ENCODE measurements at places on chromosomes 3 and 15. TPM values are rescaled to one million over a fixed set of nuclear protein-coding genes. Genes with fewer than 3 reads are reported as not detected.

DNA sequence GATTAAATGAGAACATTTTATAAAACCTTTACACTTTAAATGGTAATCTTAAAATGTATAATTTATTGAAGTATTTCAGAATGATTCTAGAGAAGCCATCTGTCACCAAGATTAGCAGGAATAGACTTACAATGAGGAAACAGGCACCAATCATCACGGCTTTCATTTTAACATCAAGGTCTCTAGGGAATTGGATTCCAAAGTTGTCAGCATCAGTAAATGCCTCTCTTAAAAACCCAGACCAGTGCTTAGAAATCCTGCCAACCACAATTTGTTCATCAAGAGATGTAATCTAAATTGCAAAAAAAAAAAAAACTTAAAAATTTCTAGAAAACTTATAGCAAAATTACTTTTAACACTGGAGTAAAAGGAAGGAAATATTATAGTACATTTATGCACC, 20.3 kb downstream of the PLSCR2 start:
- no peak overlapping the region for H3K27ac ChIP-seq
- no peaks in the 10 kb centered on the region for H3K27me3 ChIP-seq
- H3K4me1 ChIP-seq = no peaks in the 10 kb centered on the region
- no peaks in the 10 kb centered on the region for H3K36me3 ChIP-seq

- no peak overlapping the region for H3K4me3 ChIP-seq
- H3K36me3 ChIP-seq = no peaks in the 10 kb centered on the region
- no peaks in the 10 kb centered on the region for H3K27me3 ChIP-seq
- H3K27ac ChIP-seq = no peak overlapping the region
- no peak for DNase-seq
- H3K4me1 ChIP-seq = no peaks in the 10 kb centered on the region
Observed at GRCh38 chr3:32184187-32184730, 54.2 kb upstream of the CMTM8 start.

DNA sequence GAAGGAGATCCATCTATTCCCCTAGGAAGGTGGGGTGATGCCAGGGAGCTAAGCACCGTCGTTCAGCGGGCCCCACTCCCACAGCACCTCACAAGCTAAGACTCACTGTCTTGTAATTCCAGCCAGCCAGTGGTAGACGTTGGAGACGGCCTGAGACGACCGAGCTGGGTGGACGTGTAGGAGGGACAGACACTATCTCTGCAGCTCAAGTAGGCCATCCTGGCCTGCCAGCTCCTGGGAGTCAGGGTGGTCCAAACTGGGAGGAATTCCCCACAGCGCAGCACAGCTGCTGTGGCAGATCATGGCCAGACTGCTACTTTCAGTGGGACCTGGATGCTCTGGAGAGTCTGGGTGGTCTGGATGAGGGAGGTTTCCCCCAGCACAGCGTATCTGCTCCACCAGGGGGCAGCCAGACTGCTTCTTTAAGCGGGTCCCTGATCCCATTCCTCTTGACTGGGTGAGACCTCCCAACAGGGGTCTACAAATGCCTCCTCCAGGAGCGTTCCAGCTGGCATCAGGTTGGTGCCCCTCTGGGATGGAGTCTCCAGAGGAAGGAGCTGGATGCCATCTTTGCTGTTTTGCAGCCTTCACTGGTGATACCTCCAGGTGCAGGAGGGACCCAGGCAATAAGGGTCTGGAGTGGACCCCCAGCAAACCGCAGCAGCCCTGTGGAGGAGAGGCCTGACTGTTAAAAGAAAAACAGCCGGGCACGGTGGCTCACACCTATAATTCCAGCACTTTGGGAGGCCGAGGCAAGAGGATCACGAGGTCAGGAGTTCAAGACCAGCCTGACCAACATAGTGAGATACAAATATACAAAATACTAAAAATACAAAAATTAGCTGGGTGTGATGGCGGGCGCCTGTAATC, 27.6 kb downstream of the GNB5 start:
- H3K36me3 ChIP-seq = peaks cover 30% of the 10 kb centered on the region
- no peaks in the 10 kb centered on the region for H3K4me1 ChIP-seq
- no peak overlapping the region for H3K4me3 ChIP-seq

DNA sequence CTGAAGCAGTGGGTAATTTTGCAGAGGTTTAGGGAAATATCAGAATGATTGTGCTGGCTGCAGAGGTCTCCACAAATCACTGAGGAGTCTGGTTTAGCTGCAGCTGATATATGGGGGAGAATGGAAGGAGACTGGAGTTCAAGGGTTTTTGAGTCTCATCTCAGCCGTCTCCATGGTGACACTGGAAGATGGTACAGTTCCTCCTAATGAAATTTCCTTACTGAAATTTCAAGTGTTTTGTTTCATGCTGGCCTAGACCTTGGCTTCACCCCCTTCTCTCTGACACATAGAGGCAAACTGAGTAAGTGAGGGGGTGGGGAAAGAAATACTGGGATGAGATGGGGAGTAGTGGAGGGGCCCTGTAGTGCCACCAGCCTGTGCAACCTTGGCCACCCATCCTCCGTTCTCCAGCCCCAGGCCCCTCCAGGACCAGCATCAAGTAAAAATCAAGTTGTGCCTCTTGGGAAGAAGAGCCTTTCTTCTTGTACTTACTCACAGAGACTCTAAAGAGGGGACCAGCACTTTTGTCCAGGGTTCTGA, 17.8 kb upstream of the MORF4L1 start:
- H3K36me3 ChIP-seq = no peaks in the 10 kb centered on the region
- peaks cover 6% of the 10 kb centered on the region for H3K4me1 ChIP-seq
- peak overlapping the region; percentile 49 for H3K27ac ChIP-seq
- no peak overlapping the region for H3K4me3 ChIP-seq
- DNase-seq = no peak
- no peaks in the 10 kb centered on the region for H3K27me3 ChIP-seq

- H3K27me3 ChIP-seq = no peaks in the 10 kb centered on the region
- no peaks in the 10 kb centered on the region for H3K4me1 ChIP-seq
- no peak overlapping the region for H3K27ac ChIP-seq
- H3K4me3 ChIP-seq = no peak overlapping the region
Observed at GRCh38 chr15:78241017-78241416, 6.7 kb upstream of the ACSBG1 start.

DNA sequence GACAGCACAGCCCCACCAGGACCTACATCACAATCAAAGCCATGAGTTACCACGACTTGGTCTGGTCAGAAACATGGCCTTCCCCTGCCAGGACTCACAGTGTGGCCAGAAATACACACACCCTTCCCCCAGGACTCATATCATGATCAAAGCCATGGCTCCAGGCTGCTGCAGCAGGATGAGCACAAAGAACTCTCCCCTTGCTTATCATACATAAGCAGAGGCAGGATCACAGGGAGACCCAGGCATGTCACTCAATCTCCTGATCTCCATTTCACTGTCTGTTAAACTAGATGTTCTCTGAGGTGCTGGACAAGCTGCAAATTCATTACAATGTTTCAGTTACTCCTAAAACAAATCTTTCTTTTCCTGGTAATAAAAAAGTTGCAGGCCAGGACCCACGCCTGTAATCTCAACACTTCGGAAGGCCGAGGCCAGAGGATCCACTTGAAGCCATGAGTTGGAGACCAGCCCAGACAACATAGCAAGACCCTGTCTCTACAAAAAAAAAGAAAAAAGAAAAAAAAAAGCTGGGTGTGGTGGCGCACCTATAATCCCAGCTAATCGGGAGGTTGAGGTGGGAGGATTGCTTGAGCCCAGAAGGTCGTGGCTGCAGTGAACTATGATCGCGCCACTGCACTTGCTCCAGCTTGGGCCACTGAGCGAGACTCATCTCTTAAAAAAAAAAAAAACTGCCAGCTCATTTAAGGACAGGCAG, 1.2 kb downstream of the PFKFB4 start:
- no peaks in the 10 kb centered on the region for H3K36me3 ChIP-seq
- no peaks in the 10 kb centered on the region for H3K27me3 ChIP-seq
- no peak overlapping the region for H3K27ac ChIP-seq
- peaks cover 13% of the 10 kb centered on the region for H3K4me1 ChIP-seq
- DNase-seq = no peak

DNA sequence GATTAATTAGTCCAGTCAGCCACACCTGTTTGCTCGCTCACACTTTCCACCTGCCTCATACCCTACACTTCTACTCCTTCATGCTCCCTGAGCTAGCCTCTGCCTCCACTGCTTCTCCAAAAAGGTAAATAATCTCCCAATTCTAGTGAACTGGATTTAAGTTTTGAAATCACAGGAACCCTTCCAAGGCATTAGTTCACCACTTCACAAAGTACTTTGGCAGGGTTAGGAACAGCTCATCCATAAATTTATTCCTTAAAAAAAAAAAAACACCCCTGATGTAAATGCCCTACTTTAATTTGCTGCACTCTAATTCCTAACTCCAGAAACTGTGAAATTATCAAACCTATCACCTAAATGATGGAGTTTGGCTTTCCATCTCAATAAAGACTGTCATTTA, 58.3 kb downstream of the GADL1 start:
- no peaks in the 10 kb centered on the region for H3K36me3 ChIP-seq
- H3K4me3 ChIP-seq = no peak overlapping the region
- no peaks in the 10 kb centered on the region for H3K4me1 ChIP-seq
- H3K27ac ChIP-seq = no peak overlapping the region

DNA sequence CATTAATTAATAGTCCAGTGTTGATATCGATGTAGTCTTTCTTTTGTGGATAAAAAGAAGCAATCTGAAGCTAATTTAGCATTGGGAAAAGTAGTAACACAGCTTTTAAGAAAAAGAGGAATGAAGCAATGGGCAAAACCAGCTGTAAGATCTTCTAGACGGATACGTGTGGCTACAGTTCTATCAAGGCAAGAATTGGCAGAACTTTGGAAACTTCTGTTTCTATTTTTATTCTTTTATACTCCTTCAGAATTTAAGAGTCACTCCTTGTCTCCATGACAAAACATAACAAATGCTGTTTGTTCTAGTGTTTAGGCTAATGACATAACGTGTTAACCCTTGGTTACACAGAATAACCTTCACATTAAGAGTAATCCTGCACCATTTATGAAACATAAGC, 289.2 kb downstream of the ROBO2 start:
- H3K4me3 ChIP-seq = peak overlapping the region; percentile 36
- H3K36me3 ChIP-seq = no peaks in the 10 kb centered on the region
- H3K27ac ChIP-seq = peak overlapping the region; percentile 68
- no peak for DNase-seq
- H3K4me1 ChIP-seq = peaks cover 20% of the 10 kb centered on the region

DNA sequence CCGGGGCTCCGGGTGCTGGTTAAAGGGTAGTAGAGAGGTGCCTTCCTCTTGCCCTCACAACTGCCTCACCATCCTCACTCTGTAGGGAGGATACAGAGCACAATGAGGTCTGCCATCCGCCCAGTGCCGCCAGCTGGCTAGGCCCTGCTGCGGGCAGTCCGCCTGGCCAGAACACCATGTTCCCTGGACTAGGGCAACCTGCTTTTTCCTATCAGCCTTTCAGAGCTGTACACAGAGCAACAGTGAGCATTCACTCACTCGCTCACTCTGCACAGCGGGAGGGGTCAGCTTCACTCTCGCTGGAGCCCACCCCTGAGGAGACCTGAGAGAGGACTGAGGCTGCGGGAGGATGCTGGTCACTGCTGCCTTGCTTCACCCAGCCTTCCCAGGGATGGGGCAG, 218.7 kb upstream of the CHRNA7 start:
- H3K27me3 ChIP-seq = no peaks in the 10 kb centered on the region
- DNase-seq = no peak
- H3K4me3 ChIP-seq = no peak overlapping the region
- H3K27ac ChIP-seq = no peak overlapping the region
- H3K4me1 ChIP-seq = no peaks in the 10 kb centered on the region
- H3K36me3 ChIP-seq = no peaks in the 10 kb centered on the region

DNA sequence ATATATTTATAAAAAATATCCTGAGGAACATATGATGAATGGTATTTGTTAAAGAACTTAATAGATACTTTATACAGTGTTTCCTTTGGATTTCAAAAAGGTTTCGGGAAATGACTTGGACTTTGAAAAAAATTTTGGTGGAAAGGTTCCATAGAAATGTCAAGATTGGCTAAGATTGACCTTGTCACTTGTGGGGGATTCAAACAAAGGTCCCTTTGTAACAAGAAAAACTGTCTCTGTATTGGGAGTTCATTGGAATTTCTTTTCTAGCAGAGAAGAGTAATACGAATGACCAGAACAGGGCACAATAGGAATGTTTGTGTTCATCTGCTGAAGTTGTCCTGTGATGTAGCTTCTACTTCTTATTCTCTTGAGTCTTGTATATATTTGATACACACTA, 43.2 kb downstream of the ARHGEF26 start:
- no peak for DNase-seq
- no peaks in the 10 kb centered on the region for H3K27me3 ChIP-seq
- H3K36me3 ChIP-seq = no peaks in the 10 kb centered on the region
- H3K4me1 ChIP-seq = no peaks in the 10 kb centered on the region
- H3K27ac ChIP-seq = no peak overlapping the region
- no peak overlapping the region for H3K4me3 ChIP-seq

DNA sequence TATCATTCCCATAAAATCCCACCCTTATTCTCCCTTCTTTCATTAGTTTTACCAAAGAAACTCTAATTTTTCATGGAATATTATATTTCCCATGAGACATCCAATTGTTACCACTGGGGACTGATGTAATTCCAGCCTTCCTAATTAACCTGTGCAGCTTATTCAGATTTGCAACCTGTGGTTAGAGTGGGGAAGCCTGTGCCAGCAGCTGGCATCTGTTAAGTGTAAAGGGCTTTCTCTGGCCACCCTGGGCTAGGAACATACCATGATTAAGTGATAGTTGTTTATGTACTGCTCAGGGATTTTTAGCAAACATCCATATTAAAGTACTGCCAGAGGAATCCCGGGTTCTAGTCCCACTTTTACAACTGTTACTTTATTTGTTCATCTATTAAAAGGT, 78.2 kb downstream of the TPRG1 start:
- H3K4me1 ChIP-seq = no peaks in the 10 kb centered on the region
- DNase-seq = no peak
- H3K36me3 ChIP-seq = no peaks in the 10 kb centered on the region
- no peaks in the 10 kb centered on the region for H3K27me3 ChIP-seq
- H3K4me3 ChIP-seq = no peak overlapping the region

DNA sequence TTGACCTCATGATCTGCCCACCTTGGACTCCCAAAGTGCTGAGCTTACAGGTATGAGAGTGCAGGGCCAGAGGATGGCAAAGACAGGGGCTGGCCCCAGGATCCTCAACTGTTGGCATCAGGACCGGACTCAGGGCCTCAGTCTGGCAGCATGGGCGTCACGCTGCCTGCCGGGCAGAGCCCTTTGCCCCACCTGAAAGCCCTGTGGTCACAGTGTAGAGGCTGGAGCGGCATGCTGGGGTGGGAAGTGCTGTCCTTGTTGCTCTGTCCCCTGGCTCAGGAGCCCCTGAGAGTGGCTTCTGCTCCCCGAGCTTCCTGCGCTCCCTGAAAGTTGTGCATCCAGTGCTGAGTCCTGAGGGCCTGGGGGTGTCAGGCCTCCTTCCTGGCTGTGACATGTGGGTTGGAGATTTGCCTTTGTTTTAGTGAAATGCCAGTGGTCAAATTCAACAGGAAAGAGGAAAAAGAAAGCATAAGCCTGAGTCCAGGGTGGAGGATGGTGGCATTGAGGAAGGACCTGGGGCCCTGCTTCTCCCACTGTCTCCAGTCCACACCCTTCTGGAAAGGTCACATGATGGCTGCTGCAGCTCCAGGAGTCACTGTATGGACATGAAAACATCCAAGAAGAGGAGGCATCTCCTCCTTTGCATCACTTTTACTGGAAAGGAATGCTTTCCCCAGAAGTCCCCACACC, 147.2 kb downstream of the OR4M2 start:
- H3K27me3 ChIP-seq = no peaks in the 10 kb centered on the region
- no peaks in the 10 kb centered on the region for H3K4me1 ChIP-seq
- H3K27ac ChIP-seq = no peak overlapping the region
- H3K36me3 ChIP-seq = no peaks in the 10 kb centered on the region
- no peak overlapping the region for H3K4me3 ChIP-seq
- no peak for DNase-seq

- H3K36me3 ChIP-seq = no peaks in the 10 kb centered on the region
- H3K4me3 ChIP-seq = no peak overlapping the region
- H3K27ac ChIP-seq = no peak overlapping the region
- no peaks in the 10 kb centered on the region for H3K4me1 ChIP-seq
- H3K27me3 ChIP-seq = no peaks in the 10 kb centered on the region
Observed at GRCh38 chr3:42868841-42869240, 6.8 kb downstream of the CYP8B1 start.

STRA6 gene
- total RNA-seq = not detected

VIPR1 gene
- 3.5 TPM for total RNA-seq

ARGFX gene
- total RNA-seq = not detected

Measured in ascending aorta (tissue), 2 donors.